Effector CD4-positive, alpha-beta T cell (primary cell): ENCODE measurements at places on chromosomes 5 and 9.

- no peak for DNase-seq
Observed at GRCh38 chr9:38254151-38254550, 138.4 kb upstream of the ALDH1B1 start.

DNA sequence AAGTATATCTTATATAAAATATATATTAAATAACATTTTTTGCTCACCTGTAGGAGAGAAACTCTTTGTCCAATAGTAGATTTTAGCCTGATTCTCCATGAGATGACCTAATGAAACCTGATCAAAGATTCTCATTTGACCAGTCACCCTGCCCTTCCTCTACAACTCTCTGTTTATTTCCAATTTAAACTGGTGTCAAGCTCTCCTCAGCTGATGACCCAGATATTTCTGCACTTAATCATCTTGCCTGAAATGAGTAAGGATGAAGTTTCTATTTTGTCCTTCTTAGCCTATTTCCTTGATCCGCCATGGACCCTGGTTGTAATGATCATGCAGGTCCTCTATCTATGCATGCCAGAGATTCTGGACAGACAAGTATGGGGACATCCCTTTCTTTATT is 179.3 kb upstream of the FGF10 start:
- no peak for DNase-seq

DNA sequence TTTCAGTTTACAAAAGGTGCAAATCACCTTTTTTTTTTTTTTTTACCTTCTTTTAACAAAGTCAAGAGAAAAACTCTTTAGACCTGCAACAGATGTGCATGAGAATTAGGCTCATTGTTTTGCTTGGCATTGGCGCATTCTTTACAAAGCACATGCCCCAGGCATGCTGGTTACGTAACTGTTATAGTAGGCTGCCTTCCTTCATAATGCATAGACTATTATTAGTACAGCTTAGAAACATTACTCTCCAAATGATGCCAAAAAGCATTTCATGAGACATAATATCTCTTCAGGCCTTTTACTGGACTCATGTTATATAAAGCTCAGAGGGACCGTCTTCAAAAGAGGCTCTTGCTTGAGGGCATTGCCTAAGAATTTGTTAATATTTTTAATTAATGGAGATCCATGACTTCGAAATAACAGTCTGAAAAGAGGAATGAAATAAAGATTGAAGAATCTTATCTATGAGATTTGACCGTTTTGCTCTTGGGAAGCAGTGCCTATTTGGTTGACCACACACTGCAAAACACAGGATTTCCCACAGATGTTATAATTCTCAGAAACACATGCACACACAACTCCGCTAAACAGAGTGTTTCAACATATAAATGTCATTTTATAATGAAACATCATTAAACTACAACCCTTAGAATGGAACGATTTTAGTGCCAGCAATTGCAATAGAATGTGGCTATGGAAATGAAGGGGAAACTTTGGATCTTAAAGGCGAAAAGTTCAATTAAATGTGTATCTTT is 478.7 kb downstream of the PRR16 start:
- no peak for DNase-seq

DNA sequence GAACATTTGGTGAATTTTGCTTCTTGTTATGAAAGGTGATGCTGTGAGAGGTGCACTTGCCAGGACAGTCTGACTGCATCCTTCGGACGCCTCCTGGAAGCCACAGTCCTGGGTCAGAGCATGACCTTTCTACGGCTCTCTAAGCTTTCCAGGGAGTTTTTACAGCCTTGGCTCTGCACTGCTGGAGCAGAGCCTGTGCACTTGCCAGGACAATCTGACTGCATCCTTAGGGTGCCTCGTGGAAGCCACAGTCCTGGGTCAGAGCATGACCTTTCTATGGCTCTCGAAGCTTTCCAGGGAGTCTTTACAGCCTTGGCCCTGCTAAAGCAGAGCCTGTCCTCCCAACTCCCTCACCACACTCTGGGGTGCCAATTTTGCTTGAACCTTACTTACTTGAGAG is 49.6 kb downstream of the CCDC180 start:
- DNase-seq = no peak

DNA sequence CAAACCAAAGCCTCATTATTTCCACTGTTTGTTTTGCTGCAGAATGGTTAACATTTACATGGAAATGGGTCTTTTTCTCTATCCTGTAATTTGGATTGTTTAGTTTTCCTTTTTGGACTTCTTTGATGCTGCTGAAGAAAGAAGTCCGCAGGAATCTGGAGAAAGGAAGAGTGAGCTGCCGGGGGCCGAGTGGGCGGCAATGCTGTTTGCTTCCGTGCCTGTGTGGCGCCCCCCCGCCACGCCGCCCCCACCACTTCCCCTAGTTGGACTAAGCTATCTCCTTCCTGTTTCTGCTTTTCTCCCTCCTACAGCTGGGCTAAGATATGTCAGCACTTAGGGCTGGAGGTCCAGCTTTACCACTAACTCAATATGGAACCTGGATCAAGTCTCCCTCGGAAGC is 39.7 kb downstream of the ACTL7B start:
- DNase-seq = no peak

DNA sequence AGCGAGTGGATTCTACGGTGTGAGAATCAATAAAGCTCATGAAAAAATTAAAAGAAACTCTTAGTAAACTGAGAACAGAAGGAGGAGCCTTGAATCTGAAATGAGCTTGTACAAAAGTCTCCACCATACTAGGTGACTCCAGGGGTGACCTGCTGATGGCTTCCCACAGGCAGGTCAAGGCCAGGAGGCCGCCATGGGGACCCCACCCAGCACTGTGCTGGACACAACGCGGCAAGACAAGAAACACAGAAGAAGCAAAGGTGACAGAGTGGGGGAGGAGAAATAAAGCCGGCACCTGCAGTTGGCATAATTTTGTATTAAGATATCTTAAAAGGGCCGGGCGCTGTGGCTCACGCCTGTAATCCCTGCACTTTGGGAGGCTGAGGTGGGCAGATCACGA is 12.1 kb upstream of the SLC6A19 start:
- DNase-seq = no peak

GRCh38 chr5:177523711-177524538 is 7.2 kb upstream of the DDX41 start:
- DNase-seq = no peak

DNA sequence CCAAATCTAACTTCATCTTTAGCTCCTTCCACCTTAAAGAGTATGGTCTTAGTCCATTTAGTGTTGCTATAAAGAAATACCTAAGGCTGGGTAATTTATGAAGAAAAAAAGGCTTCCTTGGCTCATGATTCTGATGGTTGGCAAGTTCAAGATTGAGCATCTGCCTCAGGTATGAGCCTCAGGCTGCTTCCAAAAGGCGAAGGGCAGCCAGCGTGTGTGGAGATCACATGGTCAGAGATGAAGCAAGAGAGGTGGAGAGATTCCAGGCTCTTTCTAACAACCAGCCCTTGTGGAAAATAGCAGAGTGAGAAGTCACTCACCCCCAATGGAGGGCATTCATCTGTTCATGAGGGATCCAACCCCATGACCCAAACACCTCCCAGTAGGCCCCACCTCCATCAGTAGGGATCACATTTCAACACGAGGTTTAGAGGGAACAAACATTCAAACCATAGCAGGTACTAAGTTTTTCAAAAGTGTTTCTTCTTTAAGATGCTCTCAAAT is 225.9 kb downstream of the SGCD start:
- DNase-seq = no peak

GRCh38 chr9:136115206-136115605 is 3.5 kb downstream of the TMEM250 start:
- no peak for DNase-seq

GRCh38 chr5:102850503-102850902 is 95.4 kb downstream of the PAM start:
- DNase-seq = no peak

DNA sequence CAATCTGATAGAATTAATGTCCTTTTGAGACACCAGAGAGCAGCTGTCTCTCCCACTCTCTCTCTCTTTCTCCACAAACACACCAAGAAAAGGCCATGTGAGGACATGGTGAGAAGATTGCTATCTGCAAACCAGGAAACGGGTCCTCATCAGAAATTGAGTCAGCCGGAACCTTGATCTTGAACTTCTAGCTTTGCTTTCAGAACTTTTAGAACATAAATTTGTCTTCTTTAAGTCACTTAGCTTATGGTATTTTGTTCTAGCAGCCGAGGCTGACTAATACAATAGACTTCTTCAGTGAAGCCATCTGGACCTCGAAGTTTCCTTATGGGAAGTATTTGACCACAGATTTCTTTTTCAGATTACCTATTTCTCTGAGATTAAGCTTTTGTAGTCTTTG is 18.1 kb downstream of the NEUROG1 start:
- DNase-seq = no peak

DNA sequence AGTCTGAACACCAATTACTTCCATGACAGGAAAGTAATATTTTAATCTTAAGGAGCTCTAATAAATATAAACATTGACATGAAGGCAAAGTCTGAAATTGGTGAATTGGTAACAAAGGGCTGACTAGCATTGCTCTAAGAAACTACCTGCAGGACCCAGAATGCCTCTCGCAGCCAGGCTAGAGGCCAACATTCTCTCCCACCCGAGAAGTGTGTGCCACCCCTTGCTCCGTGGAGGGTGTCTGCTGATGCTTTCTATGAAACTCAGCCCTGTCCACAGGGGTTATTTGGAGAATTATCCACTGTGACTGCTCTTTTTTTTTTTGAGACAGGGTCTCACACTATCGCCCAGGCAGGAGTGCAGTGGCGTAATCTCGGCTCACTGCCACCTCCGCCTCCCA is 81.4 kb downstream of the USP20 start:
- no peak for DNase-seq

DNA sequence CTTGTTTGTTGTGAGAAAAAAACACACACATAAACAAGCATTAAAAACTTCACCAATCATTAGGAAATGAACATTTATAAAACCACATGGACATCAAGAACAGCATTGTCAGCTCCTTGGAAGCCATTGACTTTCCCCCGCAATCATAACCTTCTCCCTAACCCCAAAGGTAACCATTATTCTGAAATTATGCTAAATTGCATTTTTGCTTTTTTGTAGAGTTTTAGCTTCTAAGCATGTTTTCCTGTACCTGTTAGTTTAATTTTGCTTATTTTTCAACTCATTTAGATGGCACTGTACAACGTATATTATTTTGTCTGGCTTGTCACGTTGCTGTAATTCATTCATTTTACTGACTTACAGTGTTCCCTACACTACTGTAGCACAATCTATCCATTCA is 36.8 kb downstream of the PDE6A start:
- DNase-seq = no peak

DNA sequence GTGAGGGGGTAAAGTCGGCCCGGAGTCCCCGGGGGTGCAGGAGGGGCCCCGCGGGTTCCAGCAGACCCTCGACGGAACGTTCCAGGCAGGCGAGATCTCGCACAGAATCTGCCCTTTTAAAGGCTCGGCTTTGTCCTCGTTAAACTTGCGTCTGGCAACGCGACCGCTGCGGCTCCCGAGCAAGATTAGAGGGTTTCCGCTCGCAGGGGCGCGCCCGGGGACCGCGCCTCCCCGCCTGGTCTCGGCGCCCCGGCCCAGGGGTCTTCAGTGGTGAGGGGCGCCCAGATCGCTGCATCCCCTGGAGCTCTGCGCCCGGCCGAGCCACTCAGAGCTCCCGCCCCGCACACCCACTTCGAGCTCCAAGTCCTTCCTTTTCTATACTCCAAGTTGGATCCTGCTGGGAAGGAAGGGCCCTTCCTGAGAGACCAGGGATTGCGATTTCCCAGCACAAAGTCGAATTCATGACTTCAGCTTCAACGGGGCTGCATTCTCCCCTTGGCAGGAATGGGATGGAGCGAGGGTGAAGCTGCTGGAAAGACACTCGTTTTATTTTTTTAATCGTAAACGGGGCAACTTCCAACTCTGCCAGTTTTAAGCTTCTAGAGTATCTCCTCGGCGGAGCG is 11.3 kb downstream of the PROP1 start:
- no peak for DNase-seq

GRCh38 chr9:123368023-123368422 is 12.0 kb downstream of the CRB2 start:
- DNase-seq = no peak

DNA sequence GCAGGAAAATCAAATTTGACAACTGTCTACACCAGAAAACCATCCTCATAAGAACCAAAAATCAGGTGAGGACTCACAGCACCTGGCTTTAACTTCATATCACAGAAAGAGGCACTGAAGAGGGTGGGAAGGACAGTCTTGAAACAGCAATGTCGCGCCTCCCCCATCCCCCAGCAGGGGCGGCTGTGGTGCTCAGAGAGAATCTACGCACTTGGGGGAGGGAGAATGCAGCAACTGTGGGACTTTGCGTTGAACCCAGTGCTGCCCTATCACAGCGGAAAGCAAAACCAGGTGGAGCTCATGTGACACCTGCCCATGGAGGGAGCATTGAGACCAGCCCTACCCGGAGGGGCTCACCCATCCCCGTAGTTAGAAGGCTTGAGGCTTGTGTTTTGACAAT is 191.8 kb downstream of the MSX2 start:
- DNase-seq = no peak
